ENCODE measurements at places on chromosomes 5 and 9.

DNA sequence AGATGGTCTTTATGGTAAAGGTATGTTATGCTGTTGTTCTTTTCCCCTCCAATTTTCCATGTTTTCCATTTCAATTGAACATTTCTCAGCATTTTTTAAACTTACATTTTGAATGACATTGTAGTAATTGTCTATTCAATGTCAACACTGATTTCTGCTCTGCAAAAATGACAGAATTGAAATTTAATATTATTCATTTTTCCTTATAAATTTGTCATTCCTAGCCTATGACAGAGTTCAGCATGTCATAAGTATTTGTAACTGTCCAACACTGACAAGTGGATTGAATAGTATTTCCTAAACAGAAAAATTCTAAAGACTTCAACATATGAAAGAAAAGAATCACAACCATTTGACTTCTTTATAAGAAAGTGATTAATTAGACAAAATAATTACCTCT is 1478.3 kb upstream of the CDH6 start:
- DNase-seq = no peak

DNA sequence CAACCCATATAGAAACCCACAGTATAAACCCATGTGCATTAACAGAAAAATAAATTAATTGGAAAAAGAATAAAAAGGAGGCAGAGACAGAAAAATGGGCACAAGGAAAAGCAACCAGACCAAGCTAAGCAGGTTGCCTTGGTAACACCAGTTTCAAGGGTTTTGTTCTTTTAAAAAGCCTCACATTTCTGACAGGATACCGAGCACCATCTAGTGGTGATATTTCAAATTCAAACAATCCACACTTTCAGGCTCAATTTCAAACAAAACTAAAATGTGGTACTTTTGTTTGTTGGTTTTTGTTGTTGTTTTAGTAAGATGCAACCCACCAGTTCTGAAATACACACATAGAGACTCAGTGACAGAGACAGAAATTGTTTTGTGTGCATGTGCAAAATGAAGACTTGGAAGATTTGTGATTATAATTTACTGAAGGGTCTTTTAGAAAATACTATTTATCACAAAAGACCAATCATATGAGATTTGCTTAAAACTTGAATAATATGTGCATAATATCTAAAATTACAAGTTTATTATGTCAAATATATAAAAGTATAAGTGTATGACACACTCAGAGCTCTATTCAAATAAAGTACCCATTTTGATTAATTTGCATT is 318.2 kb downstream of the SLCO4C1 start:
- DNase-seq = peak; percentile 0

DNA sequence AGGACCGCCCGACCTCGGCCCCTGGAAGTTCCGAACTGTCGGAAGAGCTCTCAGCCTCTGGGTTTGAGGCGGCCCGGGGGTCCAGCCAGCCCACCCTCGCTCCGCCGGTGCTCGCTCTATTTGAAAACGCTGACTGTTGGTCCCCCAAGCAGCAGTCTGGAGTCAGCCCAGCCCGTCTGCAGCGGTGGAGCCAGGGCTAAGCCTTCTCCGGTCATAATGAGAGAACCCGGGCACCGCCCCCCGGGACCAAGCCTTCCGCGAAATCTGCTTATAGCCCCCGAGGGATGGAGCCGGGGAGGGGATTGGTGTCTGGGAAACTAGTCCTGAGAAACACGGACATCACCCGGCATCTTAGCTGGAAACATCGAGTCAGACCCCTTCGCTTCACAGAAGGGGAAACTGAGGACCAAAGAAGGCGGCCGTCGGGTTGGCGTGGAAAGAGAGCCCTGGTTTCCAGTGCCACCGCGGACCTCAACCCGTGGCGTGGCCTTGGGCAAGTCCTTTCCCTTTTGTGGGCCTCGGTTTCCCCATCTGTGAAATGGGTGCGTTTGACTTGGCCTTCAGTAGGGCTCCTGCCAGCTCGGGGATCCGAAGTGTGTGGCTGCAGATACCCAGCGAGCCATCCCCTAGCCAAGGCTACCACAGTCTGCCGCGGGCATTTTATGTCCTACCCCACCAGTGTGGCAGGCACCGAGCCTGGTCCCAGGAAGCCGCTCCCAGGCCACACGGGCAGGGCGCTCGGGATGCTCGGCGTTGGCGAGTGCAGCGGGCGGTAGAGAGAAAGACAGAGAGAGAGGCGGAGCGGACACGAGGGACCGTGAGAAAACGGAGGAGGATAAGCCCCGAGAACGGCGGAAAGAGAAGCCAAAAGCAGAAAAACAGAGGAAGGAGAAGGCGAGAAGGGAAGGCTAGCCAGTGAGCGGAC is 857 bp downstream of the ADAM19 start:
- DNase-seq = peak; percentile 18

DNA sequence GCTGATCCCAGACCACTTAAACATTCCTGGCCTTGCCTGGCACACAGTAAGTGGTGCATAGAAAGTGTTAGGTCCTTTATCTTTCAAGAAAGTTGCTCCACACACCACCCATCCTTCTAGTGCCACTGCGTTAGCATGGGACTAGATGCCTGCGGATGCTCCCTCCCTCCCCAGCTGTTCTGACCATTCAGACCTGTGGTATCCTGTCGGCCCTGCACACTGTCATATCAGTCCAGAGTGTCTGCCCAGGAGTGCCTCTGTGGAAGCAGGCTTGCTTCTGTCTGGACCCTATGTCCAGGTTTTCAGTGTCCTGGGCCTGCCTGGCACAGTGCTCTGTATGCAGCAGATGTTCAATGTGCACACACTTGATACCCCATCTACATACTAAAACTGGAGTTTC is 38.3 kb upstream of the SMU1 start:
- DNase-seq = no peak

DNA sequence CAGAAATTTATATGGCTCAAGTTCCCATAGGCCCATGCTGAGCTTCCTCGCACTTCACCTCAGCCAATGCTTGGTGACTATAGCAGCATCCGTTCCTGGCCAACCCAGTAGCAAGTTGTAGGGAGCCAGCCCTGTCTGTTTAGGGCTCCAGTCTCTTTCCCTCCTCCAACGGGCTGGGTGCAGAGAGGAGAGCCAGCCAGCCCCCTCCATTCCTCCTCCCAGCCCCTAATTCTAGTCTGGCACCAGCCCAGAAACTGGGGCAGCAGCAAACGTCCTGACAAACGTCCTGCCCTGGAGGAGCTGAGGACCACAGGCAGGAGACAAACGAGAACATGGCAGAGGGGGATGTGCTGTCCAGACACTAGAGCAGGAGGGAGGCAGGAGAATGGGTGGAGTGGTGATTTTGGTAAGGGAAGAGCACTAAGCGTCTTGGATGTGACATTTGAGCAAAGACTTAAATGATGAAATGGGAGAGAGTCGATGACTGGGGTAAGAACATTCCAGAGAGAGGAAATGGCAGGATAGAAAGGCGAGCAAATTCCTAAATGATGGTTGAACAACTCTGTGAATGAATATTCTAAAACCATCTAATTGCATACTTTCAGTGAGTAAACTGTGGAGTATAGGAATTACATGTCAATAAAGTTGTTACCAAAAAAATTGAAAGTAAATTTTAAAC is 222.5 kb upstream of the DAPK1 start:
- DNase-seq = no peak

- DNase-seq = no peak
Measured at GRCh38 chr5:134524826-134525682, at the start of gene JADE2. JADE2 (plus strand) TSS chr5:134525670; CDS start chr5:134535858, 10,188 bp downstream.

GRCh38 chr5:122774519-122774860 is 390 bp upstream of the SNX2 start:
- no peak for DNase-seq

GRCh38 chr5:68088302-68088701 is 127.3 kb upstream of the PIK3R1 start:
- no peak for DNase-seq

- DNase-seq = no peak
Measured at GRCh38 chr5:95048628-95049027, 236.3 kb downstream of the MCTP1 start.

DNA sequence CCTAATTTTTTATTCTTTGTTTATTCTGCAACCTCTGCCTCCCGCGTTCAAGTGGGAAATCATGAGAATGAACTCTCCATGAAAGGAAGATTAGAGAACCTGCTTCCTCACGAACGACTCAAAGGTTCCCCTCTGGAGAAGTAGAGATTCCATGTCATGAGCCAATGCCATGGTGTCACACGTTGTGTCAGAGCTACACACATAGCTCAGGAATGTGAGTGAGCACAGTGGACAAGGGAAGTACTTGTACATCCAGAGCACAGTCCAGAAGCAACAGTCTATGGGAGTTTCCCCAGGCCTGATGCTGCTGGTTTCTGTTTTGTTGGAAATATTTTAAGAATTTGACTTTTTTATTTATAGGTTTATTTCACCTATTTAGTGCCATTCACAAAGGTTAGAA is 26.8 kb upstream of the PPP2CA start:
- no peak for DNase-seq

GRCh38 chr5:39132792-39133191 is 58.6 kb upstream of the RICTOR start:
- no peak for DNase-seq

GRCh38 chr9:8880060-8880459 is 1080.5 kb upstream of the DMAC1 start:
- DNase-seq = no peak

- no peak for DNase-seq
Measured at GRCh38 chr9:89078860-89079259, 87.6 kb downstream of the S1PR3 start.

GRCh38 chr5:168746893-168747640 is 167.9 kb upstream of the PANK3 start:
- DNase-seq = no peak

DNA sequence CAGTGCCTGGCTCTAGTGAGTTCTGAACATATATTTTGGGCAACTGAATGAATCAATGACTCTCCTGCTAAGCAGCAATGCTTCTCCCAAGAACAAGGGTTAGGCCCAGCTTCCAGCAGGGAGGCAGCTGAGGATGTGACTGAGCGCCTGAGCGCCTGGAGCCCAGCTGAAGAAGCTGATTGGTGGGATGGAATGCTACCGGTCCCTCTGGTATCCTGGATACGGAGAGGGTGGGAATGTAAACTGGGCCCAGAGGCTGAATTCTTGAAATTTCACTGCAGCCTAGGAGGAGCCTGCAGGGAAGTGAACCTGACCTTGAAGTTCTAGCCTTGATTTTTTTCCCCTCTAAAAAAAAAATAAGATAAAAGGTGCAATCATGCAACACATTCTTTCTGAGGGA is 43.2 kb downstream of the WWC1 start:
- DNase-seq = no peak

GRCh38 chr9:116942593-116943061 is 255.5 kb downstream of the TRIM32 start:
- DNase-seq = no peak

DNA sequence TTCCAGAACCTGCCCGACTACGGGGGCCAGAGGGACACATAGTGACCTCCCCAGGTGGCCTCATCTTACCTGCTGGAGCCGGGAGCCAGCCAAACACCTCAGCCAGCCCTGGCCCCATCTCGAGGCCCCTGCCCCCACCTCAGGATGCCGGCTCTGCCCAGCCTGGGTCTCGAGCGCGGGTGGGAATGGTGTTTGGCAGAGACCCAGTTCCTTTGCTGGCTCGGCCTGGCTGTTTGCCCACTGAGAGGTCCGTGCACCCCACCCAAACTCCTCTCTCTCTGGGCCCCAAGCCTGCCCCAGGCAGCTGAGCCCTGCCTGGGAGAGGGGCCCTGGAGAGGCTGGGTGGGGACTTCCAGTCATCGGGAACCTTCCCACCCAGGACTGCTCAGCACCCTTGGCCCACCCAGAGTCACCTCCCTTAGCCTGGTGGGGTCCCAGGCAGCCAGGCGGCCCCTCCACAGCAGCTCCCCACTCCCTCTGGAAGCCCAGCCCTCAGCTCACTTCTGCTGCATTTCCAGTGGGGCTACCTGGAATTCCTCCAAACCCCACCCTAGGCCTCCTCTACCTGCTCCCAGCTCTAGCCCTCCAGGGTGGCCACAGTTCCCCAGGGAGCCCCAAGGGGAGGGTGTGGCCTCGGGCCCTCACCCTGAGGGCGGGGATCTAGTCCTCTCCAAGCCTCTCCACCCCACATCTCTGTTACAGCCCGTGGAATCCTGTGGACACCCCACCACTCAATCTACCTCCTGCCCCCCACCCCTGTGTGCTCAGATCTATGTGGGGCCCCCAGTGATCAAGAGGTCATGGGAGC is 42.4 kb upstream of the UBAC1 start:
- DNase-seq = no peak

DNA sequence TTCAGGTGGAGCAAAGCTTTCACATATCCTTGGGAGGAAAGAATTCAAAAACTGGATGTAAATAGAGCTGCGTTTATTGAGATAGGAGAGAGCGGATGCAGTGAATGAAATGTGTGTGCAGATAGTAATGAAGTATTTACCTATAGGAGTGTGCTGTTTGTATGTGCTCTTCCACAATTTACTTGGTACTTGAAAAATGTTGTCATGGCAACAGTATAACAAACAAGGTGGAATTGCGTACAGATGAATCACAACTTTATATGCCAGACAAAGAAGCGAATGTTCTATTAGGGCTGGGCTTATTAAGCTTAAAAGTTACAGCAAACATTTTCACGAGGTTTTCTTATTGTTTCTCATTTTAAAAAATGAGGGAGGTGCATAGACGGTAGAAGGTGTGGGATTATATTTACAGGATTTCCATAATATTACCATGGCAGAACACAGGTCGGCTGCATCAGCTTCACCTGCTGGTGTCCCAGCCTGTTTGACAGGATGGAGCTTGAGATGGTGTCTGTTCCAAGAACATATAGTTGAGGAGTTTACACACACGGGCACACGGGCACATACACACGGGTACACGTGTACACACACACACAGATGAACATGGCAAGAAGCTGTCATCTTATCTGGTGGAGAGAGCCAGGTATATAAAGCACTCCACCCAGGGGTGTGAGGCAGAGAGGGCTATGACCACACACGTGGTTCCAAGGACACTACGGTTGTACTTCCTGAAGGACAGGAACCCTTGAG is 155.7 kb downstream of the RMI1 start:
- no peak for DNase-seq

DNA sequence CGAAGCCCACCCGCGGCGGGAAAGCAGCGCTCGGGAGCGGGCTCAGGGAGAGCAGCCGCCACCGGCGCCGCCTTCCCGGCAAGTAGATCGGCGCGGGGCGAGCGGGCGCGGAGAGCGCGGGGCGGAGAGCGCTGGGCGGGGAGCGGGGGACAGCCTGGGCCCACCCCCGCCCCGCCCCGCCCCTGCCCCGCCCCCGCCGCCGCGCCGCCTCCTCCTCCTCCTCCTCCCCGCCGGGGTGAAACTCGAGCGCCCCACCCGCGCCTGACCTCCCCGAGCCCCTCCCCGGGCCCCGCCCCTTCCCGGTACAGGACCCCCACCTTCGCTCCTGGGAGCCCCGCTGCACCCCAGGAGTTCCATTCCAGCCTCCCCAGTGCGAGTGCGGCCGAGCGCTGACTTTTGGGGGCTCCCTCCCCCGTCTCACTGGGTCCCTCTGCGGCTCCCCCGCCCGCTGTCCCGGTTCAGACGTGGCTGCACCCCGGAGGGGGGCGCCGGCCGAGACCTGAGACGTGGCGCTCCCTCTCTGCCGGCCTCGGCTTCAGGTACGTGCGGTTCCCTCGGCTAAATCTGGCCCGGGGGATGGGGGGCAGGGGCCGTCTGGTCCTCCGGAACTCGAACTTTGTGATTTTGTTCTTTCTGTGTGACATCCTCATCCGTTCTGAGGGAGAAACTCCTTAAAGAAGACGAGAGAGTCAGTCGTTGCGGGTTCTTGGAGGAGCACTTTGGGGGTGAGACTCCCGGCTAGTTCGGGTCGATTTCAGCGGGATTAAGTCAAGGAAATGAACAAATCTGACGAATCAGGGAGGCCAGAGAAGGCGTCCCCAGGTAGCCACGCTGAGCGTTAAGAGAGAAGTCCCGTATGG is at the start of gene SEMA5A:
Gene SEMA5A, minus strand, starts transcription at position 84 of the 860 bp plus-strand sequence. CDS start 166,129 bp downstream, outside the sequence.
- DNase-seq = no peak

GRCh38 chr5:42064821-42065220 is 139.7 kb downstream of the FBXO4 start:
- DNase-seq = no peak
